ENCODE measurements at places on chromosomes 3 and 15.
A peak's percentile ranks its signal among the peaks of the same experiment; 100 is the strongest.

DNA sequence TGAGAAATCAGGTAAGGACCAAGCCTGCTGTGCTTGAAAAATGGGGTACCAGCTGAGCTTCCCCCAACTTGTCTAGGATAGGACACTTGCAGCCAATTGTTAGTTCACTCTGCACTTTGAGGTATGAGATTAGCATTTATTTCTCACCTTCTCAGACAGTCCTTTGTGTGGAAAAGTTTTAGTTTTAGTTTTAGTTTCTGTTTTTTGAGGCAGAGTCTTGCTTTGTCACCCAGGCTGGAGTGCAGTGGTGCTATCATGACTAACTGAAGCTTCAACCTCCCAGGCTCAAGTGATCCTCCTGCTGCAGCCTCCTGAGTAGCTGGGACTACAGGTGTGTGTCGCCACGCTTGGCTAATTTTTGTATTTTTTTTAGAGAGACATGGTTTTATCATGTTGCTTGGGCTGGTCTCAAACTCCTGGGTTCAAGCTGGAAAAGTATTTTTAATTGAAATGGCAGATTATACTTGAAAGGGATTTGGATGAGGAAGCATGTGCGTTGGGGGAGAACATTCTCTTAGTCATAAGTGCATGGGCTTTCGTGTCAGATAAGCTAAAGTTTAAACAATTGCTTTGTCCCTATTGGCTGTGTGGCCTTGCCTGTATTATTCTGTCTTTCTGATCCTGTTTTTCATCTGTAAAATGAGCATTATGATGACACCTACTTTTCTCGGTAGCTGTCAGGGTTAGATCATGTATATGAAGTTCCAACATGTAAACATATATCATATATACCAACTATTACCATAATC lies 25.2 kb upstream of the CCK start:
- DNase-seq, result no peak

- DNase-seq, result no peak
Measured at GRCh38 chr3:160196511-160197104, 28.6 kb upstream of the C3orf80 start.

- peak; percentile 45 for DNase-seq
Measured at GRCh38 chr15:99452728-99453636, 112.8 kb upstream of the MEF2A start.

DNA sequence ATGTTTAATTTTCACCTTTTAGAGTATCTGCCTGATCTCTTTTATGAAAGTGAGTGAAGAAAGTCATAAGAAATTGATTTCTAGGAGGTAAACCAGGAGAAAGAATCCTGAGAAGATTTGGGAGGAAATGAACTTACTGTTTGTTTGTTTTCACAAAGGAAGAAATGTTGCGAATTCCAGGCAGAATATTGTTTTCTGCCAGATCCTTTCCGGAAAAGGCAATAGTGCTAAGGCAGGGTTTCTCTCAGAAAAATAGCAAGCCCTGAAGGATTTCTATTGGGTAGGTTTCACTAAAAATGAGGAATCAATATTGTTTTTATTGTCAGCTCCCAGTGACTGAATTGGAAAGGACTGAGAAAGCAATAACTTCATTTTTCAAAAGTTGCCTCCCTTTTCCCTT lies 85.7 kb upstream of the TGFBR2 start:
- no peak for DNase-seq

DNA sequence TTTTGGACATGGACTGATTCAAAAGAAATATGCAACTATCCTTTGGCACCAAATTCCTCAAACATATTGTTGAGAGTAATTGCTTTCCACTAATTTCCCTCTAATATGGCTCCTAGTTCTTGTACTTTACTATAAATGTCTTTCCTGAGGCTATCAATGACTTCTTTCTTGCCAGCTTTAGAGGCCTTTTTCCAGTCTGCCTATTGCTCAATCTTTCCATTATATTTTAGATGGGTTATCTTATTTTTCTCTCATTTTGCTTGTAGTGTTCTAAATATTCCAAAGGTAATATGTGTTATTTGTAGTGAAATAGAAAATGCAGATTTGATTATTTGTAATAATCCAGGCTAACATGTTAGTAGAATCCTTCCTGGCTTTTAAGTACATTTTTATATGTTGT lies 11.5 kb upstream of the TEX9 start:
- DNase-seq, result no peak
